ENCODE measurements at places on chromosomes 2 and 18.

GRCh38 chr18:41144441-41144840, 810.6 kb upstream of the PIK3C3 start:
- DNase-seq = peak; percentile 86

GRCh38 chr18:68219872-68220271, 495.0 kb downstream of the TMX3 start:
- DNase-seq = peak; percentile 72

- DNase-seq = no peak
Observed at GRCh38 chr2:127146071-127146725, 39.2 kb upstream of the BIN1 start.

GRCh38 chr2:175036582-175037018, 31.4 kb upstream of the CHN1 start:
- peak; percentile 10 for DNase-seq

DNA sequence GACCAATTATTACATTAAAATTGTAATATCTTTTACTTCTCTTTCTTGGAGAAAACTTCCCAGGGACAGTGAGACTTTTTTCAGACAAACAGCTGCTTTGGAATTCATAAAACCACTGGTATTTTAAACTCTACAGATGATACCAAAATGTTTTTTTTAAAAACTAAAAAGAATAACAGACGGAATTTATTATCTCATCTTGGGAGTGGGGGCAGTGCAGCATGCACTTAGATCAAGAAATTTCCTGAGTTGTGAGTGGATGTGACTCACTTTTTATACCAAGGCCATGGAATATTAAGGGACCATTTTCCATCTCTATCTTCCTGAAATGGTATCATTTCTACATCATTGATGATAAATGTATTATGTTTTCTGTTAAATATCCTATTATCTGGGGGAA, 422.8 kb upstream of the HNRNPA3 start:
- DNase-seq = peak; percentile 59

DNA sequence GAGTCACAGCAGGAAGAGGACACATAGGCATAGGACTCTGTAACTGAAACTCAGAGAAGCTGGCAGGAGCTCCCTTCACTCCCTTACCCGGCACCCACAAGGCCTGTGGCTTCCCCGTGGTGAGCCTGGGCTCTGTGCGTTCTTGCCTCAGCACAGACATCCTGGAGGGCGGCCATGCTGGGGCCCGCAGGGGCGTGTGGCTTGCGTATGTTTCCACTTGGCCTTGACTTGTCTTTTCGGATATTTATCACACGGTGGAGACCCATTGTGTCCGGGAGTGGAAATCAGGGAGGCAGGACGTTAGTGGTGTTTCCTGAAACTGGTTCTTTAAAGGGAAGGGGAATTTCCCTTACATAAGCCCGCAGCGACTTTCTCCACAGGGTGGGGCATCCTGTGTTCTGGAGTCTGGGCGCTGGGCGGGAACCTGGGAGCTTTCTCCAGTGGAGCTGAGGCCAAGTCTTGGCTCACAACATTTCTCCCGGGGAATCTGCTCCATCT, 49.9 kb upstream of the EML6 start:
- no peak for DNase-seq
